ENCODE measurements at places on chromosomes 3 and 15. TPM values are rescaled to one million over a fixed set of nuclear protein-coding genes. Genes with fewer than 3 reads are reported as not detected.

Gene OXSM
- 4.5 TPM for total RNA-seq

Gene ATP13A5
- not detected for total RNA-seq

Gene XCR1
- not detected for total RNA-seq

Gene DAG1
- 142 TPM for total RNA-seq

Gene ZNF860
- 1.4 TPM for total RNA-seq

Gene PTPN9
- total RNA-seq: 45.0 TPM

Gene RAD18
- total RNA-seq: 3.5 TPM

Gene TRH
- total RNA-seq: not detected

DNA sequence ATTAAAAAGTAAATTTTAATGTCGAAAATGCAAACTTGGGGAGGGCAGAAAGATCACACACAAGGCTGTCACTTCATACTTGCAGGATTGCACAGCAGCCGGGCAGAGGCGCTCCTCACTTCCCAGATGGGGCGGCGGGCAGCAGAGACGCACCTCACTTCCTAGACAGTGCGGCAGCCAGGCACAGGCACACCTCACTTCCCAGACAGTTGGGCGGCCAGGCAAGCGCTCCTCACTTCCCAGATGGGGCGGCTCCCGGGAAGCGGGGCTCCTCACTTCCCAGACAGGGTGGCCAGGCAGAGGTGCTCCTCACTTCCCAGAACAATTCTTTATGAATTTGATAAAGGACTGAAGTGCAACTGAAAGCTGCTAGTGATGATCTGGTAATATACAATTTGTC is 21.2 kb downstream of the RLBP1 start:
- no peak overlapping the region for H3K4me3 ChIP-seq
- no peak for DNase-seq
- no peaks in the 10 kb centered on the region for H3K4me1 ChIP-seq
- peak overlapping the region; percentile 74 for H3K27ac ChIP-seq

GRCh38 chr3:106333911-106334618 is 465.3 kb upstream of the CBLB start:
- H3K4me3 ChIP-seq: no peak overlapping the region
- no peak for DNase-seq
- no peak overlapping the region for H3K27ac ChIP-seq
- no peaks in the 10 kb centered on the region for H3K36me3 ChIP-seq
- H3K4me1 ChIP-seq: no peaks in the 10 kb centered on the region

DNA sequence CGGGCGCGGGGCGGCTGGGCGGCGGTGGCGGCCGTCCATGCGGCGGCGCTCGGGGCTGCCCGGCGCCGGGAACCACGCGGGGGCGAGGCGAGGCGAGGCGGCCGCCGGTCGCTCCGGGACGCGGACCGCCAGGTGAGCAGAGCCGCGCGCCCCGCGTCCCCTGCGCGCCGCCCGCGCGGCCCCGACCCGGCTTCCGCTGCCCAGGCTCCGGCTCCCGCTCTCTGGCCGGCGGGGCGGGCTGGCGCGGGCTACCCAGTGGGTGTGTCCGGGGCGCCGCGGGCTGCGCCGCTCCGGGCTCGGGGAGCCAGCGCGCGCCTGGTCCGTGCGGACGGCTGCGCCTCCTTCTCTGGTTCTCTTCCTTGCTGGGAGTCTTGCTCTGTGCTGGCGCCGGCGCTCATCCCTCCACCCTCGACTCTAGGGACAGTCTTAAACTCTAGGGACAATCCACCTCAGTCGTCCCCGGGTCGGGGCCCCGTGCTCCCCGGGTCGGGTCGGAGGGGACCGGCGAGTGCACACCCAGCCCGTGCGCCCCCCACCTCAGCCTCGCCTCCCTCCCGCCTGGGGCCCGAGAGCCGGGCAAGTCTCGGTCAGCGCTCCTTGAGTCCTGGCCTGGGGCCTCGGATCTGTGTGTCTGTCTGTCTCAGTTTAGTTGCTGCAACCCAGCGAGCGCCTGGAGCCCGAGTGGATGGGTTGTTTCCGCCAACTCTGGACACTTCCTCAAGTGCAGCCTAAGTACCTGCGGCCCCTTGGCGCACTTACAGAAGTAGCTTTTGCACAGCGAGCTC is 488 bp downstream of the THSD4 start:
- no peak for DNase-seq
- H3K4me3 ChIP-seq: peak overlapping the region; percentile 27
- no peaks in the 10 kb centered on the region for H3K36me3 ChIP-seq
- peaks cover 4% of the 10 kb centered on the region for H3K4me1 ChIP-seq
- peak overlapping the region; percentile 5 for H3K27ac ChIP-seq

- no peaks in the 10 kb centered on the region for H3K4me1 ChIP-seq
- no peaks in the 10 kb centered on the region for H3K27me3 ChIP-seq
- no peak overlapping the region for H3K27ac ChIP-seq
- no peak for DNase-seq
These were observed 50.0 kb downstream of the DRD3 start for GRCh38 chr3:114128826-114129225.

DNA sequence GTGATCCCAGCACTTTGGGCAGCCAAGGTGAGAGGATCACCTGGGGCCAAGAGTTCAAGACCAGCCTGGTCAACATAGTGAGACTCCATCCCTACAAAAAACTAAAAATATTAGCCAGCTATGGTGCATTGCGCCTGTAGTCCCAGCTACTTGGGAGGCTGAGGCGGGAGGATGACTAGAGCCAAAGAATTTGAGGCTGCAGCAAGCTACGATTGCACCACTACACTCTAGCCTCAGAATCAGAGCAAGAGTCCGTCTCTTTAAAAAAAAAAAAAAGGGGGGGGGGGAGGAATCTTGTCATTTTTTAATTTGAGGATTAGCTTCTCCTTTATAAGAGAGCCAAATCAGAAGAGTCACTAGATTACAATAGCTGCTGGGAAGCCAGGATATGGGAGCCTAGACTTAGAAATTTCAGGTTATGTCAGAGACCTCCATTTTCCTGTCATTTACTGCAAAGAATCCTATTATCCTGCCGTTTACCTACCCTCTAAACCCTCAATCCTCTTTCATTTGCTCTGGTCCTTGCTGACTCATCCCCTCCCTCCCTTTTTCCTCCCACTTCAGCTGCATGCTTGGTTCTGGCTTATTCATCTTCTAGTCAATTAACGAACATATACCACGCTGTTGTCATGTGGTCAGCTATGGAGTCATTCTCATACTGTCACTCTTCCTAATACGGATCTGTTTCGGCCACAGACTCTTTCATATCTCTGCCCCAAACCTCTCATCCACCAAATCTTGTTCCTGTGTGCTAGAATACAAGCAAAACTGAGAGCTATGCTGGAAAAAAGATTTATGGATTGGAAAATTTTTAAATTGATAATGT is 83.8 kb upstream of the PPIB start:
- H3K27ac ChIP-seq: no peak overlapping the region
- H3K36me3 ChIP-seq: no peaks in the 10 kb centered on the region
- no peaks in the 10 kb centered on the region for H3K27me3 ChIP-seq
- no peak overlapping the region for H3K4me3 ChIP-seq

DNA sequence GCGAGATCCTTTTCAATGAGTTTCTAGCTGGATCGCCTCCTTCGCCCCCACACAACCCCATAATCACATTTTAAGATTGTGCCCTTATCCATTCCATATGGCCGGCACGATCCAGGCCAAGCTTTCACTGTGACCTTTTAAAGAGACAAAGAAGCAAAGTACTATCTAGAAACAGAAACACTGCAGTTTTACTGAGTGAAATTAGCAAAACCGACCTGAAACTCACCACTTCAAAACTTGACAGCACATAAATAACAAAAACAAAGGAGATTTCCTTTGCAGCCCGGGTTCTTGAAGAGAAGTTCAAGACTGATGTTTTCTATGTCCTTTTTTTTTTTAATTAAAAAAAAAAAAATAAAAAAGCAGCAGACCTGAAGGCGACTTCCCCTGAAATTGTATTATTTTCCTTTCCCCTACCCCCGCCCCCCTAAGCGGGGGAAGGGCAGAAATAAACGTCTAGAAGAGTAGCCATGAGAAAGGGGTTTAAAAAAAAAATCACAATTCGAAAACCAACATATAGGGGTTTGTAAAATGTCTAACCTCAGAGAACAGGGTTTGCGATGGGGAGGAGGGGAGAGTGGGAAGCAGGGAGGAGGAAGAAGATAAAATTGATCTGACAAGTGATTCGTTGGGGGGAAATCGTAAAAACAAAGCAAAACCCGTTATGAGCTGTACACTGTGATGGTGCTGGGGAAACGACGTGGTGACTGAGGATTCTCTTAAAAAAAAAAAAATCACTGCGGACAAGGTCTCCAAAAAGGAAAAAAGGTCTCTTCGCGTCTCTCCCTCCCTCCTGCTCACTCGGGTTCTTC is 1.5 kb downstream of the SATB1 start:
- peak overlapping the region; percentile 76 for H3K4me3 ChIP-seq
- peak overlapping the region; percentile 94 for H3K27ac ChIP-seq
- no peaks in the 10 kb centered on the region for H3K27me3 ChIP-seq
- peak; percentile 31 for DNase-seq

GRCh38 chr3:79255702-79256101 is 512.1 kb downstream of the ROBO1 start:
- H3K36me3 ChIP-seq: no peaks in the 10 kb centered on the region
- DNase-seq: no peak
- no peaks in the 10 kb centered on the region for H3K4me1 ChIP-seq
- H3K4me3 ChIP-seq: no peak overlapping the region
- no peaks in the 10 kb centered on the region for H3K27me3 ChIP-seq

DNA sequence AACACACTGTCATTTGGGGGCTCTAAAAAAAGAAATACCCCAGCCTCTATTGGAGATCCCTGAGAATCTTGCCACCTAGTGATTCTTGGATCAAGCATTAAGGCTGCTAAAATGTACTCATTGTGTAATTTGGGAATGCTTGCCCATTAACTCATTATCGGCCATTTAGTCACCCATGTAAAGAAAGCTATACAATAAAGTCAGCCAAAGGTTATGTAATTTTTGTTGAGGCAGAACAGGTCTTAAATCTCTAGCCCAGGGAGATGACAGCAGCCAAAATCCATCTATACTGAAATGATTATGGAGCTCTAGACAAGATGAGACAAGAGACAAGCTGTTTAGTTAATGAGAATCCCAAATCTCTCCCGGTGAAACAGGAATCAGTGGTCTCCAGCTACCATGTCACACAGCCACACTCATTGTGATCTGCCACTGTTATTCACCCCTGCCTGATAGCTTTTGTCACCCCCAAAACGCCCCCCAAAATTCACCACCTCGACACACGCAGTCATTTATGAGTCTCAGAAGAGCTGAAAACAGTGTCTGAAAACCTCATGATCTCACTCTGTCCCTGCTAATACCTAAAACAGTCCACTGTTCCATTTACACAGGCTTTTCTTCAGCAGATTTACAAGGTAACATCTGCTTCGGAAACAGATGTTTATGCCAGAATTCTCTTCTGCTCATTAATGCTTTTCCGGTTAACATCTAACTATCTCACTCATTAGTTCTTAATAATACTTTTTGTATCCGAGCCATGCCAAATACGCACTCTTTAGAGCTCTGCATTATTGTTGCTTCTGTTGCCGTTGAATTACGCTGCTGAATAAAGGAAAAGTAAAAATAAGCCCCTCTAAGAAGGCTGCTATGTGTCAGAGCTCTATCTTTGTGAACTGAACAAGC is 138.5 kb downstream of the RORA start:
- H3K4me3 ChIP-seq: no peak overlapping the region
- no peaks in the 10 kb centered on the region for H3K4me1 ChIP-seq
- no peak overlapping the region for H3K27ac ChIP-seq
- no peak for DNase-seq

GRCh38 chr3:106930086-106930485 is 447.2 kb upstream of the CCDC54 start:
- H3K27ac ChIP-seq: no peak overlapping the region
- no peak for DNase-seq
- no peaks in the 10 kb centered on the region for H3K4me1 ChIP-seq
- no peaks in the 10 kb centered on the region for H3K36me3 ChIP-seq
- no peaks in the 10 kb centered on the region for H3K27me3 ChIP-seq

DNA sequence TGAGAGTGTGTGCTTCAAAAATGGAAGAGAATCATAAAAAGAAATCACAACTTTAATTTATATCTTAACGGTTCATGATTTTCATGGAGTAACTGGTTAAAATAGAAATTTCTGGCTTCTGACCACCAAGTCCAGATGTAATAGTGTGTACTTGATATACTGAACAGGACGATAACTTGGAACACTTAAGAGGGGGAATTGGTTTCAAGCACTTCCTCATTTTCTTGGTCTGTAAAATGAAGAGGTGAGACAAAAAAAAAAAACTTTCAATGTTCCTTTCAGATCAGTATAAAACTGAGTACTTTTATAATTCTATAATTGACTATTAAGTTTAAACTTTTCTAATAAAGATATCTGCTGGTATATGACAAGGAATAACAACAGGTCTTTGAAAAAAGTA is 64.0 kb upstream of the TRA2B start:
- no peaks in the 10 kb centered on the region for H3K27me3 ChIP-seq
- no peak overlapping the region for H3K4me3 ChIP-seq
- H3K36me3 ChIP-seq: no peaks in the 10 kb centered on the region

DNA sequence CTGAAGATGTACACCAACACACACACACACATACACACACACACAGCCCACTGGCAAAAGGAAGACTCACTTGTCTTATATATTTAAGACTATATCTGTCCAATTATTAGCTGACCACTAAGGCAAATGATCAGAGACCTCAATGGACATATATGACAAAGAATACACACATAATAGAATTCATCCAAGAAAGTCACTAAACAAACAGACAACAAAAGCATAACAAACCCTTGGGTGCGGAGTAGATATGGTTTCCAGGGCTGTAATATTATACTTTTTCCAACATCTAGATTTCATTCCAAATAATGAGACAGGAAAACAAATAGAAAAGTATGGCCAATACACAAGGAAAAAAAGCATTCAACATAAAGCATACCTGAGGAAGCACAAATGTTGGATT is 72.3 kb upstream of the PRICKLE2 start:
- no peak overlapping the region for H3K27ac ChIP-seq
- H3K4me3 ChIP-seq: no peak overlapping the region
- no peaks in the 10 kb centered on the region for H3K4me1 ChIP-seq
- H3K27me3 ChIP-seq: no peaks in the 10 kb centered on the region
- no peaks in the 10 kb centered on the region for H3K36me3 ChIP-seq
- DNase-seq: no peak

GRCh38 chr3:122929188-122930062 is 98.1 kb downstream of the SEMA5B start:
- no peaks in the 10 kb centered on the region for H3K27me3 ChIP-seq
- H3K36me3 ChIP-seq: no peaks in the 10 kb centered on the region
- H3K27ac ChIP-seq: no peak overlapping the region
- no peak for DNase-seq

DNA sequence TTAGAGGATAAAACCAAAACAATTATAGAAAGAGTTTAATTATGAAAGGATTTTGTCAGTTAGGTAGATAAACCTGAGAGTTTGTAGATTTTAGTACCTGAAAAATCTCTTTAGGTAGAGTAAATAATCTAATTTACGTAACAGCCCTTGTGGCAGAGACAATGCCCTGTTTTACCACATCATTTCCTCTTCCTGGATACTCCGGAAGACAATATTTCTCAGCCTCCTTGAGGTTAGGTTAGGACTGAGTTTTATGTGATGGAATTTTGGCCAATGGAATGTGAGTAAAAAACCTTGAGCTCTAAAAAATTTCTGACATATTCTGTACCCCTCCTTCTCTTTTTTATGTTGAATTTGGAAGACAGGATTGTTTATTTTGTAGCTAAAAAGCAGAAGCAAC is 50.7 kb upstream of the TPRG1 start:
- no peaks in the 10 kb centered on the region for H3K36me3 ChIP-seq
- peak overlapping the region; percentile 74 for H3K27ac ChIP-seq
- DNase-seq: no peak
- H3K27me3 ChIP-seq: no peaks in the 10 kb centered on the region
- no peak overlapping the region for H3K4me3 ChIP-seq
- peaks cover 9% of the 10 kb centered on the region for H3K4me1 ChIP-seq
